ENCODE measurements at places on chromosomes 7 and 10.

DNA sequence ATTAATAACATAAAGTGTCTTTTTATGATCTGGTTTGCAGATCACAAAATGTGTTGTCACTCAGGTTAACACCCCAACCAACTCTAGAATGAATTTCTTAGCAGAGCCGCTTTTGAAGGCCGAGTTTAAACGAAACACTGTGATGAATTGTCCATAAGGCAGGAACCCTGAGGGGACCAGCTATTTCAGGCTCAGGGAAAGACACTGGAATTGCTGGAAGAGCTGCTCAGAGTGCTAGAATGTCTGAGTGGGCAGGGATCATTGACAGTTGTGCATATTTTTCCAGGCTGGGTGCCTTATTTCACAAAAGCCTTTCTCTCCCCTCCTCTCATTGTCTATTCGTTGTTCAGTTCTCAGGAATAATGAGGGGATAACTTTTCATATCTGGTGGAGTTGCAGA, 68.7 kb upstream of the PRKG1 start:
- DNase-seq, result no peak

DNA sequence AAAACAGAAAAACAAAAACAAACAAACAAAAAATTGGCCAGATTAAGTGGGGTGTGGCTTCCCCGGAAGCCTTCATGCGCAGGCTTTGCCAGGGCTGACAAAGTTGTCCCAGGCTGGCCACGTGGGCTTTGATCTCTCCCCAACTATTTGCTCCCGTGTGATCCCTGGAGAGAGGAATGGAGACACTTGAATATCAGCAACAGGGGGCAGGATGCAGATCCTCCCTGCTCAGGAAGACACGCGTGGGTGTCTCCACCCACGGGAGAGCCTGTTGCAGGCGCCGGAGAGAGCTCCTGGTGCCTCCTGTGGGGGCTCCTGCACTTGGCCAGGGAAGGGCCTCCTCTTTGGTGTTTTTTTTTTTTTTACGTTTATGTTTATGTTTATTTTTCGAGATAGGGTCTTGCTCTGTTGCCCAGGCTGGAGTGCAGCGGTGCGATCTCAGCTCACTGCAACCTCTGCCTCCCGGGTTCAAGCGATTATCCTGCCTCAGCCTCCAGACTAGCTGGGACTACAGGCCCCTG, 19.0 kb downstream of the TRIM56 start:
- no peak for DNase-seq

- no peak for DNase-seq
Measured at GRCh38 chr7:106848851-106849442, 16.1 kb upstream of the PIK3CG start.

DNA sequence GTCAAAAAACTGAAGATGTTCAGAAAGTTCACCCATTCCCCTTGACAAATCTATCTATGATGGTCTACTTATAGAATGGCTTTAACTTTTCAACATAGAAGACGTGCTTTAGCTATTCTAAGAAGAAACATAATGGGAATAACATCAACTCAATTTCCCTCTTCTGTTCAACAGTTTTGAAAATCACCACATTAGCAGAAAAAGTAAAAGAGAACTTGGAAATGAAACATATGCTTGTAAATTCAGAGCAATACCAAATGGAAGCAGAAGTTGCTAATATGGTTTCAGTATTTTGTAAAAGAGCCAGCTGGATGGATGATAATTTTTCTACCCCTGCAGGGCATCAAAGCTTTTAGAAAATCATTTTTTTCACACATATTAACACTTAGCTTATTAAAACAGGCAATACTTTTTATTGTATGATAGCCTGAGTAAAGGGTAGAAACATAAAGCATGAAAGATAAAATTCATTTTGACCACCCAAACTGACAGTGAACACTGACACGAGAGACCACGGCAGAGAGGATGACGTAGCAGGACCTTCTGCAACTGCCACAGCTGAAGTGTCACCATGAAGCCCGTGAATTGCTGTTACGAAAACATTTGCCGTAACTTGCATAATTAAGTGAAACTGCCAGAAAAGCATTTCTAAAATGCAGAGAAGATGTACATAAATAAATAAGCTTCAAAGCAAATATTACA, 39.2 kb upstream of the FEZF1 start:
- DNase-seq, result no peak

DNA sequence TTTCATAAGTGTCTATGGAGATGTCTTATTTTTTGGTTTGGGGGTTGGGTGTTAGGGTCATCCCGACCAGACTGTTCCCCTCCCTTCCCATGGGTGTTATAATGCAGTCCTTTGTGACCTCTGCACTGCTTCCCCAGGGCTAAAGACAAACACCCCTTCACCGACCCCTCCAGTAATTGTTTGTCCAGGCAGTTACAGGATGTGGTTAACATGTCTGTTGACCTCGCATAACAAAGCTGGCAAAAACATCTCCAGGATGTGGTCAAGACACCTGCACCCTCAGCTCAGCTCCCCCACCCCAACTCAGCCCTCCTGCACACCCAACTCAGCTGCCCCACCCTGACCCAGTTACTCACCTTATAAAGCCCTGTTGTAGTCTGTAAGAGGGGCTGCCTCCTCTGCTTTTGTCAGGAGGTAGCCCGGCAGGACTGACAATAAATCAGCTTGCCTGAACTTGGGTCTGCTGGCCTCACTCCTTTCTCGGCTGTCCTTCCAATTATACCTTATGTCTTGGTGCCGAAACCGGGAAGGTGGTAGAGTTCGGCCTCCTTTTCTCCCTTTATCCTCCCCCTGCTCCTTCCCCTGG, 102.2 kb downstream of the ZNF92 start:
- no peak for DNase-seq

DNA sequence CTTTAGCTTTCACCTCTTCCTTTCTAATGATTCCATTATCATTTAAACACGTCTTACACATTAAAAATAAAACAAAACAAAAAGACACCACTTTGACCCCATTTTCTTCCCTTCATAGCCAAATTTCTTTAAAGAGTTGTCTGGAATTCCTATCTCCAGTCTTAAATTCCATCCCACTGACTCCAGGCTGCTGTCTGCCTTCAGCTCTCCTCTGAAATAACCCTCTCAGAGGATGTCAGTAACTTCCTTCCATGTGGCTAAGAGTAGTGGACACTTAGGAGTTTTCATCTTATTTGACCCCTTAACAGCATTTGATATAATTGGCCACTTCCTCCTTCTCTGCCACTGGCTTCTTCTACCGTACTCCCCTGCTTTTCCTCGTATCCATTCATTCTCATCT, 69.6 kb upstream of the MKX start:
- no peak for DNase-seq

- no peak for DNase-seq
Measured at GRCh38 chr10:57351076-57351475, 916.6 kb downstream of the IPMK start.

- no peak for DNase-seq
Measured at GRCh38 chr7:79534128-79534527, 80.7 kb upstream of the MAGI2 start.

- DNase-seq, result no peak
Measured at GRCh38 chr7:37208528-37208927, 240.1 kb downstream of the ELMO1 start.

- no peak for DNase-seq
Measured at GRCh38 chr10:93844979-93845626, 48.7 kb upstream of the SLC35G1 start.

DNA sequence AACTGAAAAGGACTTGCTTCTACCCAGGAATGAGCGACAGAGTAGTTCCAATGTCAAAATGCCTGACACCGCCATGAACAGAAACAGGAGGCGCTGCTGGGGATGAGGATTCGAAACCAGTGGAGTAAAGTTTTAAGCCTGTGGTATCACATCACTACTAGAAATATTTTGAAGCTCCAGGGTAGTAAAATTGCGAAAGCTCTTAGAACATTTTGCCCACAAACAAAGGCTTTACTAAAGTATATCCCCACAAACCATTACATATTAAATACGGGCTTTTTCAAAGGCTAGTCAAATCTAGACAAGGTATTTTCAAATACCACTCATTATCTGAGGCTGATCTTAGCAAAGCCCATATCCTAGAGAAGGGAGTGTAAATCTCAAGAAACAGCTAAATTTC, 2.4 kb downstream of the PRDX3 start:
- DNase-seq, result no peak

DNA sequence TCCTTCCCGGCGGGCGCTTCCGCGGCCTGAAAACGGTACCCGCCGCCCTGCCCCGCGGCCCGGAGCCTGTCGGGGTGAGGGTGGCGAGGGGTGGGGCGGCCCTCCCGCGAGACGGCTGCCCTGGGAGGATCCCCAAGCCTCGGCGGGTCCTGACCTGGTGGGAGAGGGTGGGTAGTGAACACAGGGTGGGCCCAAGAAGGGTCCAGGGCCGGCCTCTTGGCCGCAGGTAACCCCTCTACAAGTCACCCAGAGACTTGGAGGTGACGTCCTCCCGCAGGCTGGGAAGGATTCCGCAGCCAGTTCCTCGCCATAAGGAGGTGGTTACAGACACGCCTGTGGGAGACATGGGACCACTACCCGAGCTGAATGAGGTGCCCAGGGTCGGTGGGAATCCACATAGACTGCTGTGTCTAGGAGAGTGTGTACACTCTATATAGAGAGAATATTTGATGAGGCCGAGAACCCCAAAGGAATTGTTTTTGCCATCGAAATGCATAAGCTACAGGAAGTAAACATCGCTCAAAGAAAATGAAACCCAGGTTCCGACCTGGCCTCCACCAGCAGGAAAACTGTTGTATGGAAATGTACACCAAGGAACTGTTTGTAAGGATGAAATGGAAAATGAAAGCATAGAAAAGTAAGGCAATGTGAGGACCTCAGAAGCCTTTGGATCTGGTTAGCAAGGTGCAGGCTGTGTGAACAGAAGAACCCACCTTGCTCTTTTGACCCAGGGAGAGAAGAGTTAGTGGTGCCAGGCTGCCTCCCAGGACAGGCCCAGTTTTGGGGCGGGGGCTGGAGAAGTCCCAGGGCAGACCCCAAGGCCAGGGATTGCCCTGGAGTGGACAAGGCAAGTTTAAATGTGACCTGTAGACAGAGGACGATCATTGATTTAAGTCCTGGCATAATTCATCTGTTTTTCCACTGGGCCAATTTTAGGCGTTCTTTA, 659 bp downstream of the OPTN start:
- no peak for DNase-seq

GRCh38 chr7:124618871-124619270, 146.7 kb downstream of the GPR37 start:
- DNase-seq, result no peak

- no peak for DNase-seq
Measured at GRCh38 chr10:274866-275265, 139.6 kb downstream of the ZMYND11 start.

DNA sequence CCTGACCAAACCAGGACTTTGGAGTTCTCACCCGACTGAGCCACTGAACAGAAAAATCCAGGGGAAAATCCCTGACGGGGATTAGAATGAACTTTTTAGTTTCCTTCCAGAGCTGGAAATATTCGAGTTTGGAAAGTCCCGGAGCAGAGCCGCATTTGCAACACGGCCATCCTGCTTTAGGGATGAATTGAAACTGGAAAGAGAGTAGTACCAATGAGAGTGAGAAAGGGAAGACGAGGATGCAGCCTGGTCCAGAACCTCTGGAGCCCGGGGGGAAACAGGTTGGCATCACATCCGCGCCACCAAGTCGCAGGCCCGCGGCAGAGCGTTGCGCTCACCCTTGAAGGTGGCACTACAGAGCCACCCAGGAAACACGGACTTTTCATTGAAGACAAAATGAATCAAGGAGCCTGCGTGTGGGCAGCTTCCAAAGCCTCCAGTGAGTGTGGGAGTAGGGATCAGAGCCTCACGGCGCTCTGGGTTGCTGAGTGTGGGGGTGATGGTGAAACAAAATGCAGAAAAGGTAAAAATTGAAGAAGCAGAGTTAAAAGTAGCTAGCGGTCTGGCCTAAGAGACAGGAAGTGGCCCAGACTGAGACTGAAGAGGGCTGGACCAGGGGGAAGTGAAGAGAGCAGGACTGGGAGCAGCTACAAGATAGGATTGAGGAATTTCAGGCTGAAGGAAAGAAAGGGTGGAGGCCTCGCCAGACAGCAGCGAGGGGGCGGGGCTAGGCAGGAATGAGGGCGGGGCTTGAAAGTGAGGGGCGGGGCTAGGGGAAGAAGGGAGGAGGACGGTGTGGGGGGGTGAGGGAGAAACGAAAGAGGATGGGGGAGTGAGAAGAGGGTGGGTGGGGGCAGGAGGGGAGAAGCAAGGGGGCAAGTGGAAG, 1.8 kb downstream of the SMURF1 start:
- DNase-seq, result peak; percentile 27

DNA sequence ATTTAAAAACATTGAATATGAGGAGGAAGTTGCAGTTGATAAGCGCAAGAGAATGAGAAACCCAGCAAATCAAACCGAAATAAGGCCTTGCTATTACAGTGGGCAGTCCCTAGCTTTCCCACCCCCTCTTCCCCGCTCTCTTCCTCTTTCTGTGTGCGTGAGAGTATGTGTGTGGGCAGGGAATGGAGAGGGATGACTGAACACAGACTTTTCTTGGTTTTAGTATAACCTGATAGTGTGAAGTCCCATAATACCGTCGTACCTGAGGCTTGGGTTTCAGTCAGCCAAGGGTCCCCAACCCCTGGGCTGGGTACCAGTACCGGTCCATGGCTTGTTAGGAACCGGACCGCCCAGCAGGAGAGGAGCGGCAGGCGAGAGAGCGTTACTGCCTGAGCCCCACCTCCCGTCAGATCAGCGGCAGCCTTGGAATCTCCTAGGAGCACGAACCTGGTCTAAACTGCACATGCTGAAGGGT, 255.3 kb downstream of the CELF2 start:
- DNase-seq, result no peak

GRCh38 chr10:31730776-31731175, 197.9 kb downstream of the ARHGAP12 start:
- no peak for DNase-seq

DNA sequence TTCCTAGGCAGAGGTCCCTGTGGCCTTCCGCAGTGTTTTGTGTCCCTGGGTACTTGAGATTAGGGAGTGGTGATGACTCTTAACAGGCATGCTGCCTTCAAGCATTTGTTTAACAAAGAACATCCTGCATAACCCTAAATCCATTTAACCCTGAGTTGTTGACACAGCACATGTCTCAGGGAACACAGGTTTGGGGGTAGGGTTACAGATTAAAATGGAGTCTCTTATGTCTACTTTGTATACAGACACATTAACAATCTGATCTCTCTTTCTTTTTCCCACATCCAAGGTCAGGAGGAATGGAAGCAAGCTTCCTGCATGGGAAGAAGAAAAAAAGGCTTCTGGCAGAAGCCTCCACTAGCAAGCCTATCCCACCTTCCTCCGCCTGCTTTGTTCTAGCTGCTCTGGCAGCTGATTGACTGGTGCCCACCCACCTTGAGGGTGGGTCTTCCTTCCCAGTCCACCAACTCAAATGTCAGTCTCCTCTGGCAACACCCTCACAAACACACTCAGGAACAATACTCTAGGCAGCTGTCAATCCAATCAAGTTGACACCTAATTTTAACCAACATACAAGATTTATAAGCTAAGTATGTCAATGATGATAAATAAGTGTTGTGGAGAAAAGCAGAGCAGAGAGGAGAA, 176.5 kb upstream of the CCZ1B start:
- DNase-seq, result no peak

- no peak for DNase-seq
Measured at GRCh38 chr7:98205162-98205845, 5.9 kb upstream of the BHLHA15 start.
